RWPE2 (cell line): ENCODE measurements at places on chromosomes 3 and 15.

- DNase-seq = no peak
These were observed 217.4 kb upstream of the WNT5A start for GRCh38 chr3:55704521-55704920.

- DNase-seq = no peak
These were observed 12.1 kb downstream of the NR2C2 start for GRCh38 chr3:14959359-14959943.

DNA sequence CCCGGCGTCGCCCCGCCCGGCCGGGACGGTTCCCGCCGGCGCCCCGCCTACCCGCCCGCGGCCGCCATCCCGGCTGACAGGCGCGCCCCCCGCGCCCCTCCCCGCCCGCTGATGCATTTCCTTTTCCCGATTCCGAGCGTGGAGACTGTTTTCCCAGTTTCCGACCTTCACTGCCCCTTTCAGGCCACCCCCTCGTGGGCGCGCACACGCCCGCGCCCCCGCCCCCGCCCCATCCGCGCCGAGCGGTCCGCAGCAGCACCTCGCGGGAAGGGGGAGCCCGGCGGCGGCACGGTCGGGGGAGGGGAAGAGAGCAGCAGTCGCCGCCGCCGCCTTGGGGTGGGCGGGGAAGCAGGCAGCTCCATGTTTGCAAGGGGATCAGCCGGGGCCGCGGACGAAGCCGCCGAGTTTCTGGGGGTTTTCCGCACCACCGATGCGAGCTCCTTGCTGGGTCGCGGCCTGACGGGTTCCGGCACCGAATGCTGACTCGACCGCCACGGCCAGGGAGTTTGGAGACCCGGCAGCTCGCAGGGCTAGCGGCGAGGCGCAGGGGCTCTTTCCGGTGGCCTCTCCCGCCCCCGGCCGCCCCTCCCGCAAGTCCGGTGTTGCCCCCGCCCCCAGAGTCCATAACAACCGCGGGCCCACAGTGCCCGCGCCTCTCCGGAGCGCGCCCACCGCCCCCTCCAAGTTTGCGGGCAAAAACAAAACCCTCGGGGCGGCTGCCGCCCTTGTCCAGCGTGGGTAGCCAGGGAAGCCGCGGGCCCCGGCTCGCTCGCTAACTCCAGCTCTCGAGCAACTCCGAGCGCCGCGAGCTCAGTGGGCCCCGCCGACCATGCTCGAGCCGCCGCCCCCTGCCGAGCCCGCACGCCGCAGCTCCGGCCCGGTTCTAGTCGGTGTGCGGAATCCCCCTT lies 3.2 kb upstream of the SIN3A start:
- DNase-seq = peak; percentile 93

- DNase-seq = no peak
These were observed 62.6 kb downstream of the OSBPL10 start for GRCh38 chr3:31918179-31919150.

DNA sequence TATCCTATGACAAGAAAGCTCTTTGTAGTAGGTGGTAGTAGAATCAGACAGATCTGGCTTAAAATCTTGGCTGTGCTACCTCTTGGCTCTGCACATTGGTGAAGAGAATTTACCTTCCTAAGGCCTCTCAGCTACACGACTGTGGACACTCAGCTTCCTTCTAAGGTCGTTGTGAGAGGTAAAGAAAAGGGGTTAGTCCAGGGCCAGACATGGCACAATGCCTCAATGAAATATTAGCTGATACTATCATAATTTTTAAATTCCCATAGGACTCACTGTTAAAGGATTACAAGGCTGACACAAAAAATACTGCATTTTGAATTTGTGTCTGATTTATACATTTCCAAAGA lies 80.4 kb downstream of the IGF1R start:
- no peak for DNase-seq

DNA sequence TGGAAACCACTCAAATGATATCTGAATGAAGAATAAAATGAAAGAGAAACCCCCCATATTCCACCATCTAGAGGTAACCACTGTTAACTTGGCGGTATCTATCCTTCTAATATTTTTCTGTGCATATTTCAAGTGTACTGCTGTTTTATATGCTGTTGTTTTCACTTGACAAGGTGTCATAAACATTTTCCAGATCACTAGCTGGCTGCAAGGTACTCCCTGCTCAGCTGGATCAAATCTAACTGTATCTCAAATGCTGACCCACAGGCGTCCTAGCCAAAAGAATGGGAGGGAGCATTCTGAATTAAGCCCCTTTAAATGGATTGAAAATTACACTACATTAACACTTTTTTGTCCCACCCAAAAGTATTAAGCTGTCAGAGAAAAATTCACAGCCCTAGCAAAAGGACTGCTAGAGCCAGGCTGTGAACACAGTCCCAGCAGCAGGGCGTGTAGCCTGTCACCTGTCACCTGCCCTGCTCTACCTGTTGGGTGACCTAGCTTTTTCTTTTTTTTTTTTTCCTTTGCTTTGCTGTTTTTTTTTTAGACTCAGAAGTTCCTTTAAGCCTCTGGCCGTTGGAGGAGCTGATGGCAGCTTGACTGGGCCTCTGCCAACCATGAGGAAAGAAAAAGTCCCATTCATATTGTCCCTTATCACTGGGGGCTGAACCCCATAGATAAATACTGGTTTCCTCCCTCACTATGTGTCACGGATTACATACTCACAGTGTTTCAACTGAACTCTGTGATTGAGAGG lies 93.7 kb upstream of the TSC22D2 start:
- DNase-seq = no peak

GRCh38 chr15:74568594-74568993 lies 27.6 kb downstream of the ARID3B start:
- DNase-seq = no peak

- DNase-seq = no peak
These were observed 76.9 kb downstream of the ETFA start for GRCh38 chr15:76234337-76234889.

DNA sequence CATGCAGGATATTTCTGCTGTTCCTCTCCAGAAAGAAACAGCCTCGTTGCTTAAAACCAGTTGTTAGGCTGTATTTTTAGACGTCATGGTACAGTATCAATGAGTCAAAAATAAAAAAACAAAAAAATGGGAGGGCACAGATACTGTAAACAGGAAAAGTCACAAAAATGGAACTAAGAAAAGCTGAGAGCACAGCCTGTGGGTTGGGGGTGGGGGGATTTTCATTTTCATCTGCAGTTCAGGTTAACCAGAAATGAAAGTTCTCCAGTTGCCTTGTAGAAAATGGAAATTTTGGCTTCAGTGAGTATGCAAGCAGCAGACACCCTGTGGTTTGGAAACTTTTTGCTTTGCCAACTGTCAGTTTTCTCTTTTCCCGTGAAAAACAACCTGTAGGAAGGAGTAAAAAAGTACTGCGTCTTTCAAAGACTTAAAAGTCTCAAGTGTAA lies 59.0 kb downstream of the FRMD4B start:
- no peak for DNase-seq

GRCh38 chr15:62187425-62187824 lies 22.3 kb upstream of the C2CD4B start:
- no peak for DNase-seq

- DNase-seq = no peak
These were observed 70.0 kb upstream of the CCDC39 start for GRCh38 chr3:180749322-180749721.

DNA sequence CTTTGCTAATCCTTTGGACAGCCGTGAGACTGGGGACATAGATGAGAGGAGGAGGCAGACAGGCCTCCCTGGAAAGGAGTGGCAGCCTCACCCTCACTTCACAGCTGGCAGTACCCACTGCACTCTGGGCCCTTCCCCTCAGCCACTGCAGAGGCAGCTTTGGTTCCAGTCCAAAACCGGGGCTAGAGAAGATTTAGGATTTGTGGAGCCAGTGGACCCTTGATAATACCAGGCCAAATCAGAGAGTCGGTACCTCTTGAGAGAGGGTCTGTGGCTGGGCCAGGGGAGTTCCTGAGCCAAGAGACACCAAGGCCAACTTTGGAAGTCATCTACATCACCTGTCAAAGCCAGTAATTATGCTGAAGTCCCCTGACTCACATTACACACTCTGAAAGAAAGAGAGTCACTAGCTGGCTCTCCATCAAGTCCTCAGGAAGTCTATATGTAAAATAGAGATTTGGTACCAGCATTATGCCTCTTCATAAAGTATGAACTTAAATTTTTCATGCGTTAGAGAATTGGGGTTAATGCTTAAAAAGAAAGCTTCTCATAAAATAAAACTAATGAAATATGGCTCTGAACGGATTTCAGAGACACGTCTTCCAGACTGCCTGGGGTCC lies 244.1 kb upstream of the SEMA6D start:
- DNase-seq = no peak

DNA sequence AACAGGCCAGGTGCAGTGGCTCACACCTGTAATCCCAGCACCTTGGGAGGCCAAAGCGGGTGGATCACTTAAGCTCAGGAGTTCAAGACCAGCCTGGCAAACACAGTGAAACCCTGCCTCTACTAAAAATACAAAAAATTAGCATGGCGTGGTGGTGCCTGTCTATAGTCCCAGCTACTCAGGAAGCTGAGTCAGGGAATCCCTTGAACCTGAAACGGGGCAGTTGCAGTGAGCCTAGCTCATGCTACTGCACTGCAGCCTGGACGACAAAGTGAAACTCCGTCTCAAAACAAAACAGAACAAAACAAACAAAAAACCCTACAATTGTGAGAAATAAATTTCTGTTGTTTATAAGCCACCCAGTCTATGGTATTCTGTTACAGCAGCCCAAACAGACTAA lies 94.7 kb downstream of the PIK3CB start:
- no peak for DNase-seq

- DNase-seq = no peak
These were observed 307.0 kb downstream of the ARPP21 start for GRCh38 chr3:35946121-35946853.

DNA sequence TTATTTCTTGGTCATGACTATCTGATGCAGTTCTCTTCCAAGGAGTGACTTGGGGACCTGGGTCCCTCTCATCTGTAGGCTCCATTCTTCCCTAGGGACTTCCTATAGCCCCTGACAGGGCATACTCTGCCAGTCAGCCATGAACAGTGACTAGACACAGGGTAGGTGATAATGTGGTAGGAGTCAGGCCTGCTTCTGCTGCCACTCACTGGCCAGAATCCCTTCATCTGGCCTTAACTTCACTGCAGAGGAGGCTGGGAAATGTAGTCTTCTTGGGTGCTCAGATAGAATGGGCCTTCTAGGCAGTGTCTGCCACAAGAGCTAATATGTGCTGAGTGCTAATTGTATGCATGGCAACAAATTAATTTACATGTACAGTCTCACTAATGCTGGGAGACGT lies 84.5 kb downstream of the CACNA2D3 start:
- no peak for DNase-seq

GRCh38 chr3:61417352-61417751 lies 144.0 kb upstream of the PTPRG start:
- no peak for DNase-seq
